ENCODE measurements at places on chromosomes 12 and 14.
A peak's percentile ranks its signal among the peaks of the same experiment; 100 is the strongest.

DNA sequence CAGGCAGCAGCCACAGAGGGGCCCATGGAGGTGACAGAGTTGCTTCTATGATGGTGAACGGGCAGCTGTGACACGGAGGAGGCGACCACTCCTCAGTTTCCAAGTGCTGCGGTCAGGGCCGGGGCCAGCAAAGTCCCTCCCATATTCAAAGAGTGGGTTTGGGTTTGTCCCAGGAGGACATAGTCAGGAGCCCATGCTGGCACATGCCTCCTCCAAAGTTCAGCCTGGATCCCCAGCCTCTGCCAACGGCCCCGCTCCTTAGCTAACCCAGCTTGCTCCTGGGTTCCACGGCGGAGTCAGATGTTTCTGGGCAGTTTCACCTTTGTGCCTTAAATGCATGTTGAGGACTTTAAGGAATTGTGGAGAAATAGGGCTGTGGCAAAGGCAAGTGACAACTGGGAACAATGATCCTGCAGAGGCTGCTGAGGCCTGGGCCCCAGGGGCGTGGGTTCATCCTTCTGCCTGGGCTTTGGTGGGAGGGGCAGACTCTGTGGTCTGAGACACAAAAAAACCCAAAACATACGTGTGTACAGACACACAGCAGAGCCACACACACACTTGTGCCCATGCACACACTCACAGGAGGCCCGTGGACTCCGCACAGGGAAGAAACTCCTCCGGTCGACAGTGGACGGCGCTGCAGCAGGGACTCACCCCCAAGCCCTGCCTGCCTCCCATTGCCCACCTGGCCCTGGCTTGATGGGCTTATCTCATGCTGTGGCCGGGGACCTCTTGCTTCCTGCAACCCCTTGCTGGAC is 399.4 kb downstream of the TMEM121 start:
- no peak for DNase-seq

DNA sequence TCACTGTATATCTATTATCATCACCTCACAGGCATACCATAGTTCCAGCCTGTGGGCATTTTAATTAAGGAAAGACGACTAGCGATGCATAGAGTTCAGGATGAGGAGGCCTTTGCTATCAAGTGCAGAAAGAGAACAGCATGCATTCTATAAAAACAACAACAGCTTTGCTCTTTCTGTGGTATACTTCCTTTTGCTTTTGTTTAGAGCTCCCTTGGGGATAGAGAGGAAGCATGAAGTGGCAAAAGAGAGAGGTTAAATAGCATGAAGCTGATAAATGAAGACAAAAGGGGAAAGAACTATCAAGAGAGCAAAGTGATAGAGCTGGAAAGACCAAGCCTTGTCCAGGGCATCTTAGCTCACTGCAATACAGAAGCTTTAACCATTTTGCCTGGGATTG is 23.5 kb downstream of the IFNG-AS1 start:
- DNase-seq, result no peak

DNA sequence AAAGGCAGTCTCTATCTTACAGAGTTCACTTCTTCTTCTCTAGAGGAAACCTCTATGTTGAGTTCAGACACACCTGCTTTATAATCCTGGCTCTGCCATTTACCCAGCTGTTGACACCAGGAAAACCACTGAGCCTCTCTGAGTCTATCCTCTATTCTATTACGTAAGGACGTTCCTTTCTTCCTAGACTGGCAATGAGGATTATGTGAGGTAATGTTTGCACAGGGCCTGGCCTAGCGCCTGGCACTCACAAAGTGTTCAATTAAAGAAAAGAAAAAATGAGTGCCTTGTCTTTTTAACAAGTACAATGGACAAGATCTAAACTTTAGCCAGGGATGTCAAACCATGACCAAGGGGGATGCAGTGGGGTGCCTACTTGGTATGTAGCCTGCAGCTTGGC is 641.9 kb upstream of the TBX3 start:
- no peak for DNase-seq

DNA sequence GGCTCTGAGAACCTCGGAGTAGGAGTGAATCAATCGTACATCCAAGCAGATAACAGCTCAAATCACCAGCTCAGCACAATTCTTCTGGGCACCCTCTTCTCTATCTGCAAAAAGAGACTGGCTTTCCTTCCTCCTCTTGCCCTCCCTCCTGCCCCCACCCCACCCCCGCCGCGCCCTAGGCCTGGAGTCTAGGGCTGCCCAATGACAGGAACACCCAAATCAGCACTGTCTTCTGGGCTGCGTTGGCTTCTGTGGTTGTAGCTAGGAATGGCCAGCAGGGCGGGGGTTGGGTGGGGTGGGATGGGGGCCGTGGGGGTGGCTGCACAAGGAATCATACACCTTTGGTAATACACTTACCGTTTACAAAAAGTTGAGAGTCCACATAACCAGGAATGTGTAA is 28.0 kb upstream of the TMCC3 start:
- DNase-seq, result no peak

GRCh38 chr12:51323966-51324895 is at the start of gene BIN2:
Gene BIN2 (minus strand): TSS chr12:51324174. CDS start chr12:51324102, 72 bp downstream.
- DNase-seq, result no peak

GRCh38 chr14:59356312-59356711 is 108.9 kb downstream of the GPR135 start:
- no peak for DNase-seq

DNA sequence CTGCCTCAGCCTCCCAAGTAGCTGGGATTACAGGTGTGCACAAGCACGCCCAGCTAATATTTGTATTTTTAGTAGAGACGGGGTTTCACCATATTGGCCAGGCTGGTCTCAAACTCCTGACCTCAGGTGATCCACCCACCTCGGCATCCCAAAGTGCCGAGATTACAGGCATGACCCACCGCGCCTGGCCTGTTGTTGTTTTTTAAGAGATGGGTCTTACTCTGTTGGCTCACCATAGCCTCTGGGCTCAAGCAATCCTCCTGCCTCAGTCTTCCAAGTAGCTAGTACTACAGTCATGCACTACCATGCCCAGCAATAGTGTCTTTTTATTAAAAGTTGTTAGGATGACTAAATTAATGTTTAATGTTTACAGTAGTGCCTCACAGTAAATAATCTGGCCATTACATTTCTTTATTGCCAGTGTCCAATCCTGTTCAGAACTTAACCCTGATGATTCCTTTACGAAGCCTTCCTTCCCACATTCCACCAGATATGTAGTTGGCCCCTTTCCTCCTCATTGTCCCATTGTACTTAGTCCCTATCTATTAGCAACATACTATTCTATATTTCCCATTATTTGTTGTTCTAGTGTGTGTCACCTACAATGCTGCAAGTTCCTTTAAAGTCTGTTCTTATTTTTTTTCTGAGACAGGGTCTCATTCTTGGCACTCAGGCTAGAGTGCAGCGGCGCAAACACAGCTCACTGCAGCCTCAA is 8.8 kb upstream of the SMARCC2 start:
- DNase-seq, result no peak

- no peak for DNase-seq
Measured at GRCh38 chr14:21309956-21310355, 30.1 kb downstream of the RPGRIP1 start.

GRCh38 chr12:4780641-4781611 is 60.7 kb downstream of the GALNT8 start:
- no peak for DNase-seq

DNA sequence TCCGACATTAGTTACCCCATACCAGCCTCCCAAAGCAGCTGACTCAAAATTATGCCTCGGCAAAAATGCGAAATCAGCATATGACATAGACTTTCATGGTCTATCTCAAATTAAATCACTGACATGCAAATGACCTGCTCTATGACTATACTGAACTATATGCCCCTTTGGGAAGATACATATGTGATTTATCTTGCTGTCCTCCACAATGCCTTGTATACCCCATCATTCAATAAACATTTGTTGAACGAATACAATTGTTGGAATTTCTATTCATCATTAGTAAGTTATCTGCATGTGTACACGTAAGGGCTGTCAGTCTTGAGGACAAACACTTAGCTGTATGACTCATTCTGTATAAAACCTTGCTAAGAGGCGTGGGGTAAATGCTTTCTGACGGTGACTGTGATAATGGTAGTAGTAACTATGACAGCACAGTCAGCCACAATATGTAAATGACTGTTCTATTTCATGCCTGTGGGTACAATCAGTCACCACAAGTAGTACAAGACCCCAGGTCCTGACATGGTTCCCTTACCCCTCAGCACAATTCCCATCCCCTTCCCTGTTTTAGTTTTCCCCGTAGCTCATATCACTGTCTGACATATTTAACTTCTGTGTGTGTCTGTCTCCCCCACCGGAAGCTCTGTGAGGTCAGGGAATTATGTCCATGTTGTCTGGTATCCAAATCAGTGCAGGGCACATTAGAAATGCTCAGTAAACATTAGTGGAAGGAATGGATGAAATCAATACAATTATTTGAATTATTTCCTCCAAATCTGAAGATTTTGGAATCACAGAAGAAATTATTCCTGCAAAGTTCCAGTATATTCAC is 42.8 kb downstream of the STXBP6 start:
- DNase-seq, result peak; percentile 71

DNA sequence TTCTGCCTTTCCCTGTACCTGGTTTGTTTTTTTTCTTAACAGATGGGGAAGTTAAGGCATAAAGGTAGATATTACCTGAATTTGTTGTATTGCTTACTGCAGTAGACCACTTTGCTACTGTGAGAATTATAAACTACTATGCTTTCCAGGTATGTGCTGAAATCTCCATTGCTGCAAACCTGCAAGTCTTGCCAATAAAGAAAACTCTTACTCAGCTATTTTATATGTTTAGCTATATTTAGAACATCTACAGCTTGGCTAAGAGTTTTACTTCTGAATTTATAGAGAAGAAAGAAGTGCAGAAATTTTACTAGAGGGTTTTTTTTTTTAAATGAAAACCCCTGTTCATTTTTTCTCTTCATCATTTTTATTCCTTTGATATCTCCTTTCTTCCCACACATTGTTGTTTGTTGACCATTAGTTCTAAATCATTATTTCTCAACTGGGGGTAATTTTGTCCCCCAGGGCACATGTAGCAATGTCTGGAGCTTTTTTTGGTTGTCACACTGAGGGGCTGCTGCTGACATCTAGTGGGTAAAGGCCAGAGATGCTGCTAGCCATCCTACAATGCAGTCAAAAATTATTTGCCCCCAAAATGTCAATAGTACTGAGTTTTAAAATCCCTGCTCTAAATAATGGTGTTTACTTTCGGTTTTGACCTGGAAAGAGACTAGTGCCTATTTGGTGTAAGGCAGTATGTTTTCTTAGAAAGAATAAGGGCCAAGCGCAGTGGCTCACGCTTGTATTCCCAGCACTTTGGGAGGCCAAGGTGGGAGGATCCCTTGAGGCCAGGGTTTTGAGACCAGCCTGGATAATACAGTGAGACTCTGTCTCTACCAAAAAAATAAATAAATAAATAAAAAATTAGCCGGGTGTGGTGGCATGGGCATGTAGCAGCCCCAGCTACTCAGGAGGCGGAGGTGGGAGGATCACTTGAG is 48.6 kb downstream of the PCNX1 start:
- no peak for DNase-seq

DNA sequence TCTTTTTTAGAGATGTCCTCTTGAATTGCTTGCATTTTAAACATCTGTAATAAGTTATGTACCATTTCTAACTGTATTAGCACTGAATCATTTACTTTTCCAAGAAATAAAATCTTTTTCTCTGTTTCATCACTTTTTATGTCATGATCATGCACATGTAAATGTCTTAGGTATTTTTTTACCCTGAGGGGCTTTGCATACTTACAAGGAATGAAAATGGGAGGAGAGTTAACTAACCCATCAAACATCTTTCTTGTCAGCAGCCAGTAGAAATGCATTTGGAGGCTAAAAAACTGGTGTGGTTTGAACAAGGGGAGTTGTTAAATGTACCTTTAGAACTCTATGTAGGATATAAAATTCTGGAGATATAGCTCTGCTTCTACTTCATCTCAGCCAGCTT is 1080.3 kb downstream of the GALC start:
- DNase-seq, result no peak

DNA sequence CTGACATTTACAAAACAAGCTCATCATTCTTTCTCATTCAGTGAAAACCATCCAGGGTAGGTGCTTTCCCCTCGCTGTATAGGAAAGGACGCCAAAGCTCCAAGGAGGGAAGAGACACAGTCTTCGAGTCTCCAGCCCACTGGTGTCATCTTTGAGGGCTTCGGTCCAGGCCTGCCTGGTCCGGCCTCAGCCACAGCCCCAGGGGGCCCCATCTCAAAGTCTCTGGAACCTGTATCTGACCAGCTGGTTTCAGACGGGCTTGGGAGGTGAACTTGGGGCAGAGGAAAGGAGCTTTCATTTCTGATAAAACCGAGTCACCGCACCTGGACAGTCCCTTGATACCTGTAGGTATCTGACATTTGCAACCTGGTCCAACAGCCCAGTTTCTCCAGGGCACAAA is 229.5 kb upstream of the RTL1 start:
- no peak for DNase-seq

GRCh38 chr14:101186992-101187815 is 283.7 kb upstream of the RTL1 start:
- DNase-seq, result no peak

DNA sequence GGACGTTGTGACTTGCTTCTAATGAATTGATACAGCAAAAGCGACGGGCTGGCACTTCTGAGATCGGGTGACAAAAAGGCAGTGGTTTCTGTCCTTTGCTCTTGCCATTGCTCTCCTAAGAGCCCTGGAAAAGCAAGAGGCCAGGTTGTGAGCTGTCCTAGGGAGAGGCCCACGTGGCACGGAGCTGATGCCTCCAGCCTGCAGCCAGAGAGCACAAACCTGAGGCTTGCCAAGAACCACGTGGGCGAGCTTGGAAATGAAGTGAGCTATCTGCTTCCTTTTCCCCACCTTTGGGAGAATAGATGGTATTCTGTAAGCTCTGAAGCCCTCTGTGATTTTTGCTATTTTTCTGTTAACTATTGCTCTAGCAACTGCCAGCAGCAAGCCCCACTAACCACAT is 26.4 kb upstream of the NOS1 start:
- no peak for DNase-seq

- DNase-seq, result no peak
Measured at GRCh38 chr12:54526812-54527630, 22.4 kb upstream of the PDE1B start.
